Diencephalon (tissue), 1 donor: ENCODE measurements at places on chromosomes 3 and 15. TPM values are rescaled to one million over a fixed set of nuclear protein-coding genes. Genes with fewer than 3 reads are reported as not detected.

Gene CACNA2D3
- total RNA-seq, result 69.7 TPM

Gene GRK7
- not detected for total RNA-seq

Gene TMEM212
- not detected for total RNA-seq

Gene ELL3
- 3.9 TPM for total RNA-seq

Gene FANCD2OS
- total RNA-seq, result not detected

Gene ACTC1
- total RNA-seq, result 1.8 TPM

Gene CCDC14
- 61.1 TPM for total RNA-seq

Gene GATA2
- total RNA-seq, result 1.2 TPM

Gene DHX30
- 72.0 TPM for total RNA-seq

Gene FES
- 6.0 TPM for total RNA-seq

Gene SCN5A
- 2.8 TPM for total RNA-seq

Gene HHATL
- total RNA-seq, result 0.23 TPM

Gene CCDC32
- 25.1 TPM for total RNA-seq

Gene GHSR
- 0.69 TPM for total RNA-seq

Gene PLSCR2
- not detected for total RNA-seq

Gene MYZAP
- 3.2 TPM for total RNA-seq

Gene RAB43
- total RNA-seq, result 3.0 TPM

Gene STXBP5L
- total RNA-seq, result 23.8 TPM

Gene TJP1
- 74.3 TPM for total RNA-seq

Gene TXNRD3
- 15.7 TPM for total RNA-seq

Gene TMEM207
- not detected for total RNA-seq

Gene RTP3
- not detected for total RNA-seq

Gene BOC
- 10.4 TPM for total RNA-seq

Gene FBXL22
- 1.4 TPM for total RNA-seq

Gene CFAP44
- 20.3 TPM for total RNA-seq

Gene IGF2BP2
- 19.6 TPM for total RNA-seq

Gene SLC28A2
- total RNA-seq, result not detected
